ENCODE measurements at places on chromosomes 3 and 15.

GRCh38 chr3:151439652-151440125, 21.2 kb downstream of the IGSF10 start:
- DNase-seq = no peak

DNA sequence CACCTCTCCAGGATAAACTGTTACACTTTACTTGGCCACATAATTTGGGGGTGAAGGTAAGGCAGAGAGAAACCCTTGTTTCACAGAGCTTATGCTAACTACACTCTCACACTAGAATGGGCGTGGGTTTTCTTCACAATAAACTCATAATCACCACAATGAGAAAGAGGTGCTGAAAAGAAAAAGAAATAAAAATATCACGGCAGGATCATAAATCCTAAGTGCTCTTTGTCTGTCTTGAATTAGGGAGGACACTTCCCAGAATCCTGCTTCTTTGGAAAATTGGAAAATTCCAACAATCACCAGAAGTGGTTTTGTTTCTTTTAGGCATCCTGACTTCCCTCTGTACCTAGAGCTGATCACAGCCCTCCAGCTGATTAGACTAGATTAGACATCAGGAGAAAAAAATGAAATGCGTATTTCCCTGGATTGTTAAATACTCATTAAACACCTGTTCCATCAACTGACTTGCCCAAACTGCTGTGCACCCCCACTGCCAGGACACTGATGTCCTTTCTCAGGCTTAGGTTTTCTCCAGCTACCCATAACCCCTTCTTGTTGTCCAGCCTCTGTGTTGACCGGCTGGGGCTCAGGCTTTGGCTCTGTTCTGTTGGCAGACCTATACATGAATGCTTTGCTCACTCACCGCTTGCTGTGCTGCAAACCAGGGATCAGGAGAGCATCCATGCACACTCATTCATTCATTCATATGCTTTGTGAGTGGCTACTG, 41.6 kb upstream of the ACKR4 start:
- no peak for DNase-seq

- DNase-seq = no peak
These were observed 5.5 kb downstream of the MYL3 start for GRCh38 chr3:46857485-46858341.

GRCh38 chr3:23711916-23712494, 93.8 kb upstream of the UBE2E1 start:
- no peak for DNase-seq

GRCh38 chr15:90860942-90861675, 7.3 kb upstream of the FURIN start:
- DNase-seq = no peak

DNA sequence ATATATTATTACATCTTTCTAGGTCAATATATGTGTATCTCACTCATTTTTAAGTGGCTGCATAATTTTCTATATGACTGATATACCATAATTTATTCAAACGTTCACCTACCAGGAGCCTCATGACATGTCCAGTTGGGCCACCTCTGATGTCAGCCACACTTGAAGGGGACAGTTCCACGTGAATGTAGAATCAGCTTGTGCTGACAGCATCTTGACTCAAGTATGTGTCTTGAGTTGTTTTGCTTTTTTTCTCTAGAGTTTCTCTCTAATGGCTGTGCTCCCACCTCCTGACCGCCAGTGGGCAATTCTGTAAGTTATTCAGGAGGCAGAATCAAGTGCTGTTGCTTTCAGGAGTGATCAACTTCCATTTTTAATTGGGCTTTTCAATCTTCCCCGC, 237.9 kb downstream of the NFKBIZ start:
- no peak for DNase-seq

DNA sequence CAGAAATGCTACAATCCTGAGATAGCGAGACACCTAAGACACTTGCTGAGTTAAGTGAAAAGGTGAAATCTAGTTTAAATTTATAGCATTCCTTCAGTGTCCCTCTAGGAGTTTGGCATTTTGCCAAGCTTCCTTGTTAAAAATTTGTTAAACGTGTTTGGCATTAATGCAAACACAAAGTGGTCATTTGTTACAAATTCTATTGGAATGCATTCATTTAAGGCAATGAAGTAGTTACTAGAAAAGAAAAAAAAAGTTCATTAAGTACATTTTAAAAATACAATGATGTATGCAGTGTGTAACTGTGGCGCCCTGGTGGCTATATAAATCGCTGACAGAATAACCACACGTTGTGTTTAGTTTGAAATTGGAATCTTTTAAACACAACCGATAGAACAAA, 31.3 kb upstream of the WNT5A start:
- DNase-seq = no peak

DNA sequence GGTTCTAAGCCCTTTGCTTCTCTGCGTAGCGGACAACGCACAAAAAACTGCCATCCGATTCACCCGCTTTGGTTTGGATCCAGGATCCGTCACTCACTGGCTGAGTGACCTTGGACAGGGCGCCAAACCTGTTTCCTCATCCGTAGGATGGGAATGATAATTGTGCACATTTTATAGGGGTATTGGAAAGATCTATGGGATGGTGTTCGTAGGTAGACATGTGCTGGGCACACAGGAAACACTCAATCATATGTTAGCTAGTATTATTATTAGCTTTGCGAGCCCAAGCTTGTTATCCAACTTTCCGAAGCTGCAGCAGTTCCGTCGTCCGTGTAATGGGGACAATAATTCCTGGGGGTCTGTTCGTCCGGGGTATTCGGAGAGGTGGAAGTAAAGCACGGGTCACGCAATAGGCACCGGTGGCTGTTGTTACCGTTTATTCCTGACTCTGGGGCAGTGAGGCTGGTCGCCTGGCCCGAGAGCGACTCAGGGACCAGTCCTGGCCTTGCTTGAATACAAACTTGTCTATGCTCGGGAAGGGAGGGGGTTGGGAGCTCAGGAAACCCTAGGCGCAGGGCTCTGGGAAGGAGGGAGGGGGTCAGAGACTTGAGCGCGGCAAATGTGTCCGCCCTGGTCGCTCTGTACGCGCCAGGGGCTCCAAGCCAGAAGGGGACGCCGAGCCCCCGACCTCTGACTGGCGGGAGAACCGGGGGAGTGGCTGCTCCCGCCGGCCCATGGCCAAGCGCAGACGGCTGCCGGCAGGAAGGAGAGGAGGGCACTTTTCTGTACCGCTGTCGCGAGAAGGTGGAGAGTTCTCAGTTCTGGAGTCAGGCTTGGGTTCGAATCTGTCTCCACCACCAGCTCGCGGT, 1.3 kb downstream of the SPSB4 start:
- no peak for DNase-seq

- no peak for DNase-seq
These were observed 401.1 kb downstream of the NAALADL2 start for GRCh38 chr3:175260145-175260794.

DNA sequence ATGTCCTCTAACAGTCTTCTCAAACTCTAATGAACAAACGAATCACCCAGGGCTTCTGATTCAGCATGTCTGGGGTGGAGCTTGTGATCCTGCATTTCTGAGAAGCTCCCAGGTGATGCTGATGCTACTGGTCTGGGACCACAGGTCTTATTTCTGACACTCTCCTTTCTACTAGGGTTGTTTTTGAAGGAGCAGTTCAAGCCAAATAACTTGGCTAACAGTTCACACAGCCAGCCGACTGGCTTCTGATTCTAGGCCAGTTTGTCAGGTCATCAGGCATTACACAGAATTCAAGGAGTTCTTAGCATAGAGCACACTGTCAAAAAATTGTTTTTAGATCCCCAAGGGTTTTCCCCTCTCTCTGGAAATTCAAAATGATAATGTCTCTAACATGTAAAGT, 100.7 kb downstream of the TIGIT start:
- no peak for DNase-seq

DNA sequence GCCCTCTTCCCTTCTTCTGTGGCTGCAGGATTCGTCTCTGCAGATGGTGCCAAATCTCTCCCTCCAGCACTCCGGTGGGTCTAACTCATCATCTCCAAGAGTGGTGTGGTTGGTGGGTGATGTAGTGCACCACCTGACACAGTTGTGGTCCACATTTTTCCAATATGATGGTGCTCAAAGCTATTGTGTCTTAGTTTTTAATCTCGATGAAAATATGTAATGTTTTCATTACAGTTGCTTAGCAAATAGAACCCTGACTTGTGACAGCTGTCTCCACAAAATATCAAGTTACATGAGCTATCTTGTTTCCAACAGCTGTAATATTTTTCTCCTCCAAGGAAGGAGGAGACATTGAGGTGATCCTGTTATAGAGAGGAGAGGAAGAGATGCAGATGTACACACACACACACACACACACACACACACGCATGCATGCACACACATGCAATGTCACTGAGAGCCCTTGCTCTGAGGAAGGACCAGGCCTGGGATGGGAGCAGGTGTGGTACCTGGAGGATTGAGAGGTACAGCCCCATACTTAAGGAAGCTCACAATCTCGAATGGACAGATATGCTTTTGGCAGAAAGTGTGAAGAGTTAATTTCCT, 15.7 kb upstream of the ESYT3 start:
- no peak for DNase-seq

DNA sequence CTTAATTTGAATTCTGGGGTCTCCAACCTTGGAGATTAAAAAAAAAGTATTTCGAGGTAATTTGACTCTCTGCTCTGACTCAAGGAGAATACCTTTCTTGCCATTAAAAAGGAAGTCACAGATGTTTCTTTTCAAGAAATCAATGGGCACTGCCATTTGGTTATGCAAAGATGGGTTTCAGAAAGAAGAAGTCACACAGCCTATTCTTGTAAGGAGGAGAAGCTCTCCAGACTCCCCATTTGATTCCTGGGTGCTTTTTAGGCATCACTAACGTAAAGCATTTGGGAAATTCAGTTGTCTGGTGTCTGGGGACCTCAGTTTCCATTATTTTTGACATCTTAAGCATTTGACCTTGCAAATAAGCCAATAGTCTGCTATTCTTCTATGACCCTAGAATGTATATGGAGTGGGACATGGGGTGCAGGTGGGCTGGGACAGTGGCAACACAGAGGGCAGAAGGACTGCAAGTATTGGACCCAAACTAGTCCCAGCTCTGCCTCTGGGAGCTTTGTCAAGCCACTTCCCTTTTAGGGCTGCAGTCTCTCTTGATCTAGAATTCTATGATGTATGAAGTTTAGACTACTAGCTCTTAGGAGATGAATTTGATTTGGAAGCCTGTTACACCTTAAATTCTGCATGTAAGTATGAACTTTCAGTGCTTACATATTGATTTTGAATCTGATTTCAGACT, 27.8 kb downstream of the IL5RA start:
- no peak for DNase-seq

- no peak for DNase-seq
These were observed 259.2 kb upstream of the TLE3 start for GRCh38 chr15:70356919-70357318.

- DNase-seq = no peak
These were observed 810.0 kb upstream of the NR2F2 start for GRCh38 chr15:95520511-95520910.

GRCh38 chr3:158775426-158776410, 26.1 kb upstream of the MFSD1 start:
- DNase-seq = no peak

- no peak for DNase-seq
These were observed 15.0 kb downstream of the FBLN2 start for GRCh38 chr3:13563911-13564310.

DNA sequence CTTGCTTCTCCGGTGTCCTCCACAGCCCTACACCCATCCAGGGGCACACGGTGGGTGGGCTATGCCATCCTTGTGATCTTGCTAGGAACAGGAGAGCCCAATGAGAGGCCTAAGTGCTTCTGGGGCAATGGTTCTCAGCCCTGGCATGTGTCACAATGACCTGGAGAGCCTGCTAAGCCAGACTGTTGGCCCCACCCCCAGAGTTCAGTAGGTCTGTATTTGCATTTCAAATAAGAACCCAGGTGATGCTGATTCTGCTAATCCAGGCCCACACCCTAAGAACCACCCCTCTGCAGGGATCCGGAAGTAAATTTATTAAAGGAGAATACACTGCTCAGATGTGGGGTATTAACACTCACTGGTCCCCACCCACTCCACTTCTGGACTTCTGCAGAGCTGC, 57.9 kb downstream of the RORA start:
- DNase-seq = no peak

GRCh38 chr3:71311661-71312046, 271.9 kb downstream of the FOXP1 start:
- DNase-seq = no peak

DNA sequence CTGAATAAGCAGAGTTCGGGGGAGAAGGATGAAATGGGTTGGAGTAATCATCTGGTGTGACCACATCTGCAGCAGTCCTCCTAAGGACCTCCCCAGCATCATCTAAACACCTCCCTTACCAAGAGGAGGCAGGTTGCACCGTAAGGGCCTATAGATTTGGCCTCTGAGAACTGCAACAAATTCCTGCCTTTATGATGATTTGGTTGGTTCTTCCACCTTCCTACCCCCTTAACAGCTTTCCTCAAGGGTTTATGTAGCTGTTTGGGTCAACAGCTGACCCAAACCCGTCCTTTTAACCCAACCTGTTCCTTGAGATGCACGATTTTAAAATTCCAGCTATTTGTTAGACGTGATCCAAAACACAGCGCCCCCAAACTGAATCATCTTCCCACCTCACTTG, 58.2 kb downstream of the AAGAB start:
- no peak for DNase-seq

GRCh38 chr3:123283657-123284398, 82.1 kb downstream of the SEC22A start:
- no peak for DNase-seq

GRCh38 chr3:108661699-108662098, 72.2 kb downstream of the DZIP3 start:
- DNase-seq = no peak

- no peak for DNase-seq
These were observed 27.6 kb upstream of the GPR171 start for GRCh38 chr3:151230646-151231045.

DNA sequence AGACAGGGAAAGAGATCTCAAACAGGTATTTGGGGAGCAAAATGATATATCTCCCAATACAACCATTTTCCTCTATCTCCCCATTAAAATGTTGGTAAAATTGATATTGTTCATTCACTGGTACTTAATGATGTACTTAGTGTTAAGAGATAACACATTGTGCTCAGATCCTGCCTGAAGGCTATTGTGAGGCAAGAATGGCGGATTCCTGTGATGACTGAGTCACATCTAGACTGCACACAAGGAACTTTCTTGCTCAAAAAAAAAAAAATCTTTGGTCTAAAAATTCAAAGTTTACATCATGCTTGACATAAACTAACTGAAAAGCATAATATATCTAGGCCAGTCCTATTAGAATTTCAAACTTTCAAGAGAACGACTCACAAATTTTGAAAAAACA, 171.1 kb upstream of the TTC14 start:
- DNase-seq = no peak

DNA sequence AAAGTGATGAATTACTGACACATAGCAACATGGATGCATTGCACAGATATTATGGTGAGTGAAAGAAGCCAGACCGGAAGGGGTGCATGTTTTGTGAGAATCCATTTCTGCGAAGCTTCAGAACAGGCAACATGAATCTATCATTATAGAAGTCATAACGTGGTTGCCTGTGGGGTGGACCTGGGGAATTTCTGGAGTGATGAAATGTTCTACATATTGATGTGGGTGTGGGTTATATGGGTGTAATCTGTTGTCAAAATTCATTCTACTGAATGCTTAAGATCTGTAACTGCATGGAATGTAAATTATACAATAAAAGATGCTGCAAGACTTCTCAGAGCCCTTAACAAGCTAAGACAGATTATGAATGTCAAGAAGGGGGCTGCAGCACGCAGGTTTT, 25.2 kb upstream of the TSPAN3 start:
- DNase-seq = no peak

Measured in effector CD4-positive, alpha-beta T cell (primary cell).